ENCODE measurements at places on chromosomes 6 and 20.

GRCh38 chr6:127471379-127472255, 12.4 kb upstream of the KIAA0408 start:
- no peak for DNase-seq

DNA sequence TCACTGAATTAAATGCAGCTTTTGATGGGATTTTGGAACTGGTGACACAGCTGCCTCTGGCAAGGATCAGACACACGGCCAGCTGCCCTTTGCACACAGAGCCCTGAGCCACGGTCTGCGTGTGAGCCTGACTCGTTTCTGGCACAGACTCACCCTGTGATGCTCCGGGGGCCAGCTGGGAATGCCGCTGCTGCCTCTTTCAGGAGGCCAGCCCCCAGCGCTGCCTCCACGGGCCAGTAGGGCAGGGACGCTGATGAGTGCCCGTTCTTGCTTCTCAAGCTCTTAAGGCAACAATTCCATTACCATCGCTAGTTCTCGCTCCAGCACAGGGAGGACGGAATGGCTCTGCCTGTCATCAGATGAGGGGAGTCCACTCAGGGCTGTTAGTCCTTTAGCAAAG, 61.6 kb downstream of the IRF4 start:
- no peak for DNase-seq

DNA sequence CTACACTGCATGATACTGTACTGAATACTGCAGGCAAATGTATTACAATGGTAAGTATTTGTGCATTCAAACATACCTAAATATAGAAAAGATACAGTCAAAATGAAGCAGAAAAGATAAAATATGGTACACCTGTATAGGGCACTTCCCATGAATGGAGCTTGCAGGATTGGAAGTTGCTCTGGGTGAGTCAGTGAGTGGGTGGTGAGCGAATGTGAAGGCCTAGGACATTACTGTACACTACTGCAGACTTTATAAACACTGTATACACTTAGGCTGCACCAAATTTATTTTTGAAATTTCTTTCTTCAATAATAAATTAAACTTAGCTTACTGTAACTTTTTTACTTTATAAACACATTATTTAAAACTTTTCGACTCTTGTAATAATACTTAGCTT, 213.1 kb downstream of the ATXN1 start:
- no peak for DNase-seq

- DNase-seq = no peak
These were observed 66.2 kb downstream of the SCML4 start for GRCh38 chr6:107757910-107758309.

GRCh38 chr20:34250005-34250404, 8.8 kb downstream of the ASIP start:
- DNase-seq = no peak
